Nephron progenitor cell (in vitro differentiated cells): ENCODE measurements at places on chromosomes 16 and 17.

- no peak for DNase-seq
Observed at GRCh38 chr16:8721336-8722024, 47.1 kb downstream of the ABAT start.

DNA sequence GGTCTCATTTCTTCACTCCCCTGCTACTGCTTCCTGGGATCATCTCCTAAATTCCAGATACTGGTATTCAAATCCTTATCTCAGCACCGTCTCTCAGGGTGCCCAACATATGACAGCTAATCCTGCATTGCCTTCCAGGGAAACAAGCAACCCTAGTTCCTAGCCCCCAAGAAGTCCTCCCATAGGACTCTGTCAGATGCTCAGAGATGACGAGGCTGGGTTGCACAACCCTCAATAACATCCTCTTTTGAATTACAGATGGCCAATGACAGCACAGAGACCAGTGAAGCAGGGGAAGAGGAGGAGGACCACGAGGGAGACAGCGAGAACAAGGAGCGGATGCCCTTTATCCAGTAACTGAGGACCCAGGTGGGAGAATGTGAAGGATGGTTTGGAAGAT lies 45.0 kb upstream of the CLEC3A start:
- no peak for DNase-seq

- no peak for DNase-seq
Observed at GRCh38 chr17:72358465-72358864, 237.6 kb downstream of the SOX9 start.

DNA sequence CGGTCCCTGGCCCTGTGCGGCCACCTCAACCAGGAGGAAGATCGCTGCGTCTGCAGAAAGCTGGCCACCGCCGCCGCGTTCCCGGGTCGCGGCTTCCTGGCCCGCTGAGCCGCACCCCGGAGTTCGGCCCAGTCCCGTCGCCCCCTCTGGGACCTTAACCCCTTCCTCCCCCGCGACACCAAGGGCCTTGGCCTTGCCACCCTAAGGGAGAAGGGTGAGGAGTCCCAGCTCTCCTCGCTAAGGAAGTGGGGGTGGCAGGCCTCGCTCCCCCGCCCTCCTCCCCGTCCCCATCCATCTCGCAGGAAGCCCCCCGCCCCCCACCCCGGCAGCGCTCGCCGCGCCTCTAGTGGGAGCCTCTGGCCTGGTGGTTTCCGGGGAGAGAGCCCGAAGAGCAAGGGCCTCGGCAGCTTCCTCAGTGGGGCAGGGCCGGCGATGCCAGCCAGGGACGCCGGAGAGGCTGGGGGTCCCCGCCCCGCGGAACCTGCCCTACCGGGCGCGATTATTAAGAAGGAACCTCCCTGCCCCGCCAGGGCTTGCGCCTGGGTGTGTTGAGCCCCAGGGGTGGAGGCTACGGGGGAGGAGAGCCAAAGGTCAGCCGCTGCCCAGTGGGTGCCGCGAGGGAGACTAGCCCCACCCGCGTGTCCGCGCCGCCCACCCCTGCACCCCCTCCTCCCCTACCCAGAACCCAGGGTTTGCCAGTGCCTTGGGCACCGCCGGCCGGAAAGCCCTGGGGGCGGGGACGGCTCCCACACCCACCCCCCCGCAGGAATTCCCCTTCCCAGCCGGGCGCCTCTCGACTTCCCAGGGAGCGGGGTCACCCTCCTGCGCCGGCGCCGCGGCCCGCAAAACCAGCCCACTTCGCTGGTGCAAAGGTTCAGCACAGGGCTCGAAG lies 6.8 kb downstream of the CBX4 start:
- peak; percentile 75 for DNase-seq

DNA sequence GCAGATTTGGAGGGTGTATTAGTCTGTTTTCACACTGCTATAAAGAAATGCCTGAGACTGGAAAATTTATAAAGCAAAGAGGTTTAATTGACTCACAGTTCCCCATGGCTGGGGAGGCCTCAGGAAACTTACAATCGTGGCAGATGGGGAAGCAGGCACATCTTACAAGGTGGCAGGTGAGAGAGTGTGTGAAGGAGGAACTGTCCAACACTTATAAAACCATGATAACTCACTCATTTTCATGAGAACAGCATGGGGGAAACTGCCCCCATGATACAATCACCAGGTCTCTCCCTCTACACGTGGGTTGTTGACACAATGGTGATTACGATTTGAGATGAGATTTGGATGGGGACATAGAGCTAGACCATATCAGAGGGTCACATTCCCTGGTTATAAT lies 195.6 kb downstream of the RGS9 start:
- no peak for DNase-seq

- peak; percentile 88 for DNase-seq
Observed at GRCh38 chr16:12803203-12804093, at the start of gene CPPED1. CPPED1 (minus strand) TSS chr16:12803887; CDS start chr16:12803776, 111 bp downstream.

DNA sequence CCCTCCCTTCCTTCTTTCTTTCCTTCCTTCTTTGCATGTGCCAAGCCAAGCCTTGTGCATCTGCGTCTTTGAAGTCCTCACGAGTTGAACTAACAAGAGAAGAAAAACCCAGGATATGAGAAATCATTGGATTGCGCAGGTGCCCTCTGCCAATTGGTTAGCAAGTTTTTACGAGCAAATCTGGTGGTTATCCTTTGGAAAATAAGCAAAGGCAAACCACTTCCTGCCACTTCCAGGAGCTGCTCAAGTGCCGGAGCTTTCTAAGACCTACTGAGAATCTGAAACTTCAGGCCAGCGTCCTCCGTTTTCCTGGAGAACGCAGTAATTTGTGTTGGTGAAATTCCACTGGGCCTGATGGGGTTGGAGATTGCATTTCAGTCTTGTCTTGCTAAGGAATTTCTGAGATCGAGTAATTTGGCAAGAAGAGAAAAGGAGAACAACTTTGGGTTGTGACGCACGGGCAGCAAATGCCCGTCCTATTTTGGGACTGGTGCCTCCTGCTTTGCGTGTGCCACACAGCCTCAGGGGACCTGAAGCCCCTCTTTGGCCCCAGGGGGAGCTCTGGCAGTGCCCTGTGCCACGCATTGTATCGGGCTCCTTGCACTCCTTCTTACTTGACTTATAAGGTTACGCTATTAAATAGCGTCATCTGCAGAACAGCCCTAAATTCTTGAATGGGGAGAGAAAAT lies 56.4 kb downstream of the CMIP start:
- no peak for DNase-seq

GRCh38 chr17:3974980-3975379 lies 10.7 kb upstream of the ATP2A3 start:
- no peak for DNase-seq

GRCh38 chr17:50956750-50957523 lies 90.8 kb upstream of the TOB1 start:
- DNase-seq: peak; percentile 70

GRCh38 chr17:2735896-2736295 lies 13.6 kb downstream of the CCDC92B start:
- no peak for DNase-seq

DNA sequence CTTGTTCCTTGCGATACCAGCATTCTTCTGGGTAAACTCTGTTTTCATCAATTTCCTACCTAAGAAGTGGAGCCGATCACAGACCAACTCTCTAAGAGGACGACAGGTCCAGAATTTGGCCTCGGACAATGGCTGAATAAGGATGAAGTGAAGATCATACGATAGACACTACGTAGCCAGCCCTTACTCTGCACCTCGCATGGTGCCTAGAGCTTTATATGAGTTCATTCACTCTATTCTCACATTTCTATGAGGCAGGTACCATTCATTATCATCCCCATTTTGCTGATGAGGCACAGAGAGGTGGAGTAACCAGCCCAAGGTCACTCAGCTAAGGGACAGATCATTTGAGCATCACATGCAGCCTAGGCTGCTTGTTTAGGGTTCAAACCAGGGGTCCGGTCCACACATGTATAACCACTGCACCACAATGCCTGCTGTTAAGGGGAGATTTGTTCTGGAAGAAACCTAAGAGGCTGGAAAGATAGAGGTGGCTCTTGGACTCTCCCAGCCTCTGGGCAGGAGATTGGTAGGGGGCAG lies 78.6 kb downstream of the MYH11 start:
- no peak for DNase-seq

GRCh38 chr17:76145231-76146052 lies 4.4 kb upstream of the FOXJ1 start:
- DNase-seq: no peak

- DNase-seq: no peak
Observed at GRCh38 chr17:64393000-64393402, 2.3 kb upstream of the PECAM1 start.

DNA sequence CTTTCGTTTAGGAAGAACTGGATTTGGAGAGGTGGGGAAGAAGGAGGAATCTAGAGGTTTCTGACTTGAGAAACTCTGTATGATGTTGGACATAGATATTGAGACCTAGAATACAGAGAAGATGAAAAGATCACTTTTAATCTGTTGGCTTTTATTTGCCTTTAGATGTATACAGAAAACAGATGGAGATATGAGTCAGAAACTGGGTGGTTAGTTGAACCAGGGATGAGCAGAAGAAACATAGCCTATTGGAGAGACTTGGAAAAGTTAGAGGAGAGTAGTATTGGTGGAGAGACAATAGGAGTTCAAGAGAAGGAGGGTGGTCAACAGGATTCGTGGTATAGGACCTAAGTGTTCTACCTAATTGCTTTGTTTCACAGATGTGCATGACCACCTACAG lies 5.1 kb downstream of the PHAF1 start:
- no peak for DNase-seq

DNA sequence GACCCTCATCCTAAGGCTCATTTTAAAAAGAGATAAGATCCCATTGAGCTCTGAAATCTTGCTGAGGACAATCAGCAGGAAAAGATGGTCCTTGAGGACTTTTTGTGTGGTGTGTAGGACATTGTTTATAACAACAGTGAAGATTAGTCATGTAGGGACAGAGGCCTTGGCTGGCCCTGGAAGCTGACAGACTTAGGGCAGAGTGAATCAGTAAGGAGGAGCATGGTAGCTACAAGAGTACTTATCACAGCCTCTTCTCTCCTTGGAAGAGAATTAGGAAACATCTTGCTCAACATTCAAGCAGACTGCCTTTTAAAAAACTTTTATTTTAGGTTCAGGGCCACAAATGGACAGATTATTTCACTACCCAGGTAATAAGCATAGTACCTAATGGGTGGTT lies 665.9 kb upstream of the SALL1 start:
- no peak for DNase-seq

GRCh38 chr16:48833461-48833860 lies 223.5 kb upstream of the N4BP1 start:
- no peak for DNase-seq
